NCI-H187 treated with DMSO at 0.1 percent for 48 hours (cell line): ENCODE measurements at places on chromosomes 13 and 19.

GRCh38 chr19:54127688-54128440 lies 9.7 kb upstream of the CNOT3 start:
- no peak for DNase-seq

DNA sequence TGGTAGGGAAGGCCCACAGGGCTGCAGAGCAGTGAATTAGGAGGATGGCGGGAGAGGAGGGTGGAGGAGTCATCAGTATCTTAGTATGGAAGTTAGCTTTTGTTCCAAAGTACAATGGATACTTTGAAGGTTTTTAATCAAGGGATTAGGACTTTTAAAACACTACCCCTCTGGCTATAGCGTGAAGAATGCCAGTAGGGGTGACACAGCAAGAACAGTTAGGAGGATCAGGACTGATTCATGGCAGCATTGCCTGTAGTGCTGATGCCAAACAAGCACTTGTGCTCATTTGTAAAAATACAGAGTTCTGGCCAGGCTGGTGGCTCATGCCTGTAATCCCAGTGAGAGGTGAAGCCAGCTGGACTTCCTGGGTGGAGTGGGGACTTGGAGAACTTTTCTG lies 46.2 kb downstream of the SKA3 start:
- no peak for DNase-seq

- no peak for DNase-seq
Observed at GRCh38 chr13:114077933-114078325, 54.5 kb downstream of the RASA3 start.

DNA sequence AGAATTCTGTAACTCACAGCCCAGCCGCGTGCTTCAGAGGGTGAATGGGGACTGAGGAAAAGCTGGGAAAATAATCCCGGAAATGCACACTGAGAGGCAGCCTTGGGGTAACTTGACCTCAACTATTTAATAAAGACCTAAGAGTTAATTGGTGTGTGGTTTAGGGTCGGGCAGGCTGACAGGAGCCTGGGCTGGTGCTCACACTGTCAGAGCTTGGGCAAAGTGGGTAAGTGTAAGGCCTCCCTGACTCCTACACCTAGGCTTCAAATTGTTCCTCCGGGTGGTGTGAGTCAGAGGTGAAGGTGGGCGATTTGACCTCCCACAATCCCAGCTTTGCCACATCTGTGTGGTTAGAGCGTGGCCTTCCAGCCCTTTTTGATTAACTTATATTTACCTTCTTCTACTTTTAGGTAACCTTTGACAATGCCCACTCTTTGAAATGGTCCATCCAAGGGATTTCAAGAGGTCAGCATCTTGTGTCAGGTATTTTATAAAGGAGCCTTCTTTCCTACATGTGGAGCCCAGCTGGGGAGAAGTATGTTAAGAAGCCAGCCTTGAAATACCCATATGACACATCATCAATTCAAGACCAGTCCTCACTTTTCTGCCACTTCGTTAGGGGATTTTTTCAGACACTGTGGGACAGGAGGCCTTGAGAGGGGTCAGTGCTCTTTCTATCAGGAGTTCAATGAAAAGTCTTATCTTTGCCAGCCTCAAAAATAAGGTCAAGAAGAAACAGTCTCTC lies 114.2 kb downstream of the NUFIP1 start:
- no peak for DNase-seq

DNA sequence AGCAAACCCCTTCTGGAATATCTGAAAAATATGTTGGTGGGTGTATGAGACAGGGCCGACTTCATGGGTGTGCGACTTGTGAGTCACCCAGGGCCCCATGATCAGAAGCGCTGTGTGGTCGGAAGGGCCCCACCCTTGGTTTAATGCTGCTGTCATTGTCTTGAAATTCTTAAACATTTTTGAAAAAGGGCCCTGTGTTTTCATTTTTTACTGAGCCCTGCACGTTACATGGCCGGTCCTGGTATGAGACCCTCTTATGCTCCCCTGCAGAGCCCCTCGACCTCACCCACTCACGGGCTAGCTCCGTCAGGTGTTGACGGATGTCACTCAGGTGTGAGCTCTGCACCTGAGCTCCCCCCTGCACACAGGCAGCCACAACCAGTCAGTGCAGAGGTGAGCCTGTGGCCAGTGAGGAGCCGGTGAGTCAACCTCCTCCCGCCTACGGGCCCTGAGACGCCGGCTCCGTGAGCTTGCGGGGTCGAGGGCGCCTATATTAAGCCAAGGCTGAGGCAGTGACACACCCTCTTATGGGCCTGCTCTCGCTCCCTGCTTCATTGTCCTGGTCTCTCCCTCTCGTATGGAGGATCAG lies 27.7 kb downstream of the GADD45B start:
- DNase-seq = no peak
